ENCODE measurements at places on chromosomes 2 and 18.
A peak's percentile ranks its signal among the peaks of the same experiment; 100 is the strongest.

- DNase-seq = no peak
Measured at GRCh38 chr18:13617826-13618515, 108.4 kb downstream of the FAM210A start.

DNA sequence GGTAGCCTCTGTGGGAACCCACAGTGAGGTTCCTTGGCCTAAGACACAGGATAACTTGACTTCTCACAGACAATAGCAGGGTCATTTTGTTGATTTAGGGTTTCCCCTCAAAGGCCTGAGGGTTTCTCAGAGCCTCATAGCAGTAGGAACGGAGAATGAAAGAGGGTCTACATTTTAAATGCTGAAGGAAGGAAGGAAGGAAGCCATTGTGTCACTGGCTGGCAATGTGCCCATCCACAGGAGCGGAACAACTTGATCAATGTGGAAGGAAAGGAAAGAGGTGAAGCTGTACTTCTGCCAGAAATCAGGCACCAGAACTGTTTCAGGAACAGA lies 5.1 kb downstream of the IL1B start:
- no peak for DNase-seq

- DNase-seq = no peak
Measured at GRCh38 chr2:110149330-110150220, 34.0 kb upstream of the MALL start.

- no peak for DNase-seq
Measured at GRCh38 chr2:141728142-141728541, 402.7 kb downstream of the LRP1B start.

DNA sequence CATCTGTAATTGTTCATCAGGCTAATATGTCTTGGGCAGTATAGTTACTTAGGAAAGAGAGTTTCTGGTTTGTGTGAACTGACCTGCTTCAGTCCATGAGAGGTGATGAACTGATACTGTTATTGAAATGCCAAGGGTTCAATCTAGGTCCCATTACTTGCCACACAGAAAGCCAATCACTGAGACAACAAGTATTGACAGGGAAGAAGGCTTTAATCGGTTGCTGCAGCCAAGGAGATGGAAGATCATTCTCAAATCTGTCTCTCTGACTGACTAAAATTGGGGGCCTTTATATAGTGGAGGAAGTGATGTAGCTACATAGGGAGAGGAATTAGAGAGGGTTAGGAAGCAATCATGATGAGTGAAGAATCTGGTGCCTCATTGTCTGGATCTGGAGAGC lies 19.9 kb upstream of the FAM98A start:
- DNase-seq = no peak

GRCh38 chr2:128202791-128203190 lies 111.8 kb downstream of the UGGT1 start:
- no peak for DNase-seq

DNA sequence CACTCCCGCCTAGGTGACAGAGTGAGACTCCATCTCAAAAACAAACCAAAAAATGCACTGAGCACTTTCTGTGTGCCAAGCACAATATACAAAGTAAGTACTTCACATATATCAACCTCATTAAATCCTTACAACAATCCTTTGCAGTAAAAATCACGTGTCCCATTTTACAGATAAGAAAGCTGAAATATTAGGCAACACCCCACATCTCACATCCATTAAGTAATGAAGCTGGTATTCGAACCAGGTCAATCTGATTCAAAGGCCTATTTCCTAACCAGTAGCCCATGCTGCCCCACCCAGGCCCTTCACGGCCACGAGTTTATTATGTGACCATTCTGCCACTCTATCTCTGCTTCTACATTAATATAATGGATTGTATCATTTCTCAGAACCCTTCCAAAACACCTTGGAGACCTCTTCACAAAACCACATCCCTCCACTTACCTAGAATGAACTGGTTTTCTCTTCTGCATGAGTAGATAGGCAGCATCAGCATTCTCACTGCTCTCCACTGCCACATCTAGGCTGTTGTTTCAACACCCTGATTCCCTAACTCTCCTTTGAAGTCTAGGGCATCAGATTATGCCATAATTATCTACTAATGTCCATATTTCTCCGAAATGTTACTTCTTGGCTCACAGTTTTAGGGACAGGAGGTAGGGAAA lies 3.1 kb upstream of the EXOC6B start:
- no peak for DNase-seq

DNA sequence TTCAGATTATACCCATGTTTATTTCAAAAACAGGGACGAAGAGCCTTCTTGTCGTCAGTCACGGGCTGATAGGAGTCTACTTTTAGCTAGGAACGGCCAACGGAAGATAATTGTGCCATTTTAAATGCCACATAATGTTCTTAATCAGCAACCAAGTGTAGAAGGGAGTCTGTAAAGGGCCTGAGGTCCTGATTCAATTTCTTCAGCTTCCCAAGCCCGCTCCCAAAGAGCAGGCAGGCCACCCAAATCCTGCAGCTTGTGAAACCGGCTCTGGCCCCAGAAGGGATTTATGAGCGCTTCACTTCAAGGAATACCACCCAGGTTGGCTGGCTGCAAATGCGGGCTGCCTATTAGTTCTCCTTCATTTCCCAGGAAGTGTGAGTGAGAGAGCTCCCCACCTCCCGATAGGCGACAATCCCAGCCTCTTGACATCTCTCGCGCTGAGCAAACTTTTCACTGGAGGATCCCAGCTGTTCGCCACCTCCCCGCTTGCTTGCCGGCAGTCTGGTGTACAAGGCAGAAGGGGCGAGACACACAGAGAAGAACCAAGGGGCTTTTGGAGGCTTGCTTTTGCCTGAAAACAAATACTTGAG lies 272.9 kb downstream of the CDH20 start:
- DNase-seq = no peak

- no peak for DNase-seq
Measured at GRCh38 chr2:174841350-174841749, 77.1 kb upstream of the CHRNA1 start.

- no peak for DNase-seq
Measured at GRCh38 chr18:58991167-58991798, 126.6 kb downstream of the ZNF532 start.

DNA sequence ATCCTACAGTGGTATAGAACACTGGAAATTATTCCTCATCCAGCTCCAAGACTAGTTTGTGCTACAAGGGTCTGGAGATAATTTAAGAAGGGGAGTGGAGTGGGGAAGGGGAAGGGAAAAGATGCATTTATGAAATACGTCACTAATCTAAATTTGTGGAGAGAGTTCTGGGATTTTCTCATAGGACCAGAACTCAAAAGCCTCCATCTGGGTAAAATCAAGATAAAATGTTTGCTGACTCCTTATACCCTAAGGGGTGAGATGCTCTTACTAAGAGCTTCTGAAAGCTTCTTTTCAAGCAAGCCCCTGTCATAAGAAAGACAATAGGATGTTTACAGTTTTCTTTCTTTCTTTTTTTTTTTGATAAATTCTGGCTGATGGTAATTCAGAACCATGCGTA lies 88.5 kb upstream of the RBMS1 start:
- no peak for DNase-seq

GRCh38 chr2:239327536-239328350 lies 73.1 kb downstream of the HDAC4 start:
- DNase-seq = no peak

- no peak for DNase-seq
Measured at GRCh38 chr2:141522048-141522447, 608.8 kb downstream of the LRP1B start.

DNA sequence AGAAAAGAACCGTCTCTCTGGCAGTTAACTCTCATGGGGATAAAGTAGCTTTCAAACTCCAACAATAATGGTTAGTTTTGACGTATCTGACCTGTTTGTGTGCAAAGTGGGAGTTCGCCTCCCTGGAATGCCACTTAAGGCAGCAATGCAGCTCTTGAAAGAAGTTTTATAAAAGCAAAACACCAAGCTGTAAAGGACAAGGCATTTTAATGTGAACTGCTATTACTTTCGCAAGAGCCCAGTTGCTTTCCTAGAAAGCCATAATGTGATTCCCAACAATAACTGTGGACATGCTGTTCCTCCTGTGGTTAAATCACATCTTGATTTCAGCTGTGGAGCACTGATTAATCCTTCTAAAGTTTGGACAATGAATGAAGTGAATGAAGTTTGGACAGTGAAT lies 303.7 kb downstream of the PTPRM start:
- DNase-seq = no peak

GRCh38 chr2:3159782-3160545 lies 217.7 kb downstream of the EIPR1 start:
- DNase-seq = no peak

DNA sequence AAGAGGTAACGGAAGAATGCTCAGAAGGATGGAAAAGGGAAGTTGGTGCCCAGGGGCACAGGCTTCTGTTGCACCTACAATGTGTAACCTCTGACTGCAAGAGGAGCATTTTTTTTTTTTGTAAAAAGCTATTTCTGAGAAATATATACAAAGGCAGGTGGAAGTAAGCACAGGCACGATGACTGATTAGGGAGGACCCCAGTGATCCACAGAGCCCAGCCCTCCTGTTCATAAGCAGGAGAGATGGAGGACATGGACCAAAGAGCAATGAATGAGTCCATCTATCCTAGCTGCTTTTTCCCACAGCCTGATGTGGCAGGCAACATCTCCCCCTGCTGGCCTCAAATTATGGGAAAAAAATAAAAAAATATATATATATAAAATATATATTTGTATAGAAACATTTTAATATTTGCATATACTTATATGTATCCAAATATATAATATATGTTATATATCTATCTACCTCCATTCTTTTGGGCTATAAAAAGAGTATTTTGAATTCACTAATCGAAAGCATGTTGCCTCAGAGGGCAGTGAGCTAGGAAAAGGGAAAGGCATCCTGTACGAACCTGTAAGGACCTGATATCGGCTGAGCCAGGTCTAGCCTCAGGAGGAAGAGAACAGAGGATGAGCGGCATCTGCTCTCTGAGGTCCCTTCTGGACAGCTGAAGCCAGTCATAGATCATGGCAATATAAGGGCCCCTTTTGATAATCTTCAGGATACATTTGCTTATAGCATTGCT lies 166.0 kb upstream of the STK17B start:
- no peak for DNase-seq

- DNase-seq = no peak
Measured at GRCh38 chr18:27931535-27931934, 245.4 kb downstream of the CDH2 start.

DNA sequence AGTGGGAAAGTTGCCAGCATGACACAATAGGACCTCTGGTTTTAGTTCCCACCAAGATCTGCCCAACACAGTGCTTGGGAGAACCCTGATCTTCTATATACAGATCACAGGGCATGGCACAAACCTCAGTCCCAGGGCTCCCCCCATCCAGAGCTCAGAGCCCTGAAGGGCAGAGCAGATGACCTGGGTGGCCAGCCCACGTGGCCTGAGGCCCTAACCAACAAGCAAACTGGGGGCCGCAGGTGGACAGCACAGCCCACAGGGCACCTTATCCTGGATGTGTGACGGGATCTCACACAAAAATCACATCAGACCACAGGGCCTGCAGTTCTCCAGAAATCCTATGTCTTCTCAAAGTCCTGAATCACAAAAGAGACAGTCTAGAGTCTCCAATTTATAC lies 34.7 kb downstream of the CRACDL start:
- DNase-seq = no peak

- DNase-seq = peak; percentile 25
Measured at GRCh38 chr2:141557329-141558095, 573.3 kb downstream of the LRP1B start.

DNA sequence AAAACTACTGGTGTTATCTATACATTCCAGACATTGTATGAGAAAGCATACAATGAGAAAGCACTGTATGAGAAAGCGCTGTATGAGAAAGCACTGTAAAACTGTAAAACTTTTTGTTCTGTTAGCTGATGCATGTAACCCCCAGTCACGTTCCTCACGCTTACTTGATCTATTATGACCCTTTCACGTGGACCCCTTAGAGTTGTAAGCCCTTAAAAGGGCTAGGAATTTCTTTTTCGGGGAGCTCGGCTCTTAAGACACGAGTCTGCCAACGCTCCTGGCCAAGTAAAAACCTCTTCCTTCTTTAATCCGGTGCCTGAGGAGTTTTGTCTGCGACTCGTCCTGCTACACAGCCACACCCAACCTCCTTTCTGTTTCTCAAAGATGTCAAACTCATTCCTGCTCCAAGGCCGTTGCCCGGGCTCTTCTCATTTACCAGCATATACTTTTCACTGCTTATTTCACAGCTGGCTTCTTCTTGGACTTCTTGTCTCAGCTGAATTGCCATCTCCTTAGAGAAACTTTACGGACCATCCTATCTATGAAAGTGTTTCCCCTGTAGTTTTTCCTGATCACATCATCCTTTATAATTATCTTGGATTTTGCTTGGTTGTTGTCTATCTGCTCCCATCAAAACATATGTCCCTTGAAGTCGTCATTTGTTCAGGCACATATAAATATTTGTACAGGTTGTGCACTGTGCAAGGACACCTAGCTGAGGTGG lies 29.8 kb upstream of the YES1 start:
- no peak for DNase-seq

- DNase-seq = no peak
Measured at GRCh38 chr18:23032030-23032582, 99.0 kb downstream of the RBBP8 start.

DNA sequence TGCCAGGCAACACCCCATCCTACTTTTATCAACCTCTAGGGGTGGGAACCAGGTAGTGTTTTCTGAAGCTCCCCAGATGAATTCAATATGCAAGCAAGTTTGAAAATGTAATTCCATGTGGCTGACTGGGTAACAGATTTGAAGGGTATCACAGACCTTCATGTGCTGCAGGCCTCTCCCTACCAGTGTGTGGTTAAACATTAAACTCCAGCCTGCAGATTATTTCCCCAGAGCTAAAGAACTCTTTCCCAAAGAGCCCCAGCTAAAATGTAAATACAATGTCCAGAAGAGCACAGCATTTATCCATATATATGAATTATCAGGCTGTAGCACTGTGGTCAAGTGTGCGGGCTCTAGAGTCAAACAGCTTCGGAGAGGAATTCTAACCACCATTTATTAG lies 134.1 kb downstream of the MYO5B start:
- no peak for DNase-seq

DNA sequence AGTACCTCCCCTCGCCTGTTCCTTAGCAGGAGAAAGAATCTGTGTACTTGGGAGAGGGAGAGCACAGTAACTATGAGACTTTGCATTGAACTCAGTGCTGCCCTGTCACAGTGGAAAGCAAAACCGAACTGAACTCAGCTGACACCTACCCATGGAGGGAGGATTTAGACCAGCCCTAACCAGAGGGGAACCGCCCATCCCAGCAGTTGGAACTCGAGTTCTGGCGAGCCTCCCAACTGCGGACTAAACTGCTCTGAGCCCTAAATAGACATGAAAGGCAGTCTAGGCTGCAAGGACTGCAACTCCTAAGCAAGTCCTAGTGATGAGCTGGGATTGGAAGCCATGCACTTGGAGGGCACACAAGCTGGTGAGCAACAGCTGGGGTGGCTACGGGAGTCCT lies 110.4 kb downstream of the GRB14 start:
- DNase-seq = no peak

- DNase-seq = no peak
Measured at GRCh38 chr18:35157181-35157580, 83.7 kb upstream of the ZNF397 start.
